Endothelial cell (in vitro differentiated cells): ENCODE measurements at places on chromosomes 5 and 9. TPM values are rescaled to one million over a fixed set of nuclear protein-coding genes. Genes with fewer than 3 reads are reported as not detected.
A peak's percentile ranks its signal among the peaks of the same experiment; 100 is the strongest.

DNA sequence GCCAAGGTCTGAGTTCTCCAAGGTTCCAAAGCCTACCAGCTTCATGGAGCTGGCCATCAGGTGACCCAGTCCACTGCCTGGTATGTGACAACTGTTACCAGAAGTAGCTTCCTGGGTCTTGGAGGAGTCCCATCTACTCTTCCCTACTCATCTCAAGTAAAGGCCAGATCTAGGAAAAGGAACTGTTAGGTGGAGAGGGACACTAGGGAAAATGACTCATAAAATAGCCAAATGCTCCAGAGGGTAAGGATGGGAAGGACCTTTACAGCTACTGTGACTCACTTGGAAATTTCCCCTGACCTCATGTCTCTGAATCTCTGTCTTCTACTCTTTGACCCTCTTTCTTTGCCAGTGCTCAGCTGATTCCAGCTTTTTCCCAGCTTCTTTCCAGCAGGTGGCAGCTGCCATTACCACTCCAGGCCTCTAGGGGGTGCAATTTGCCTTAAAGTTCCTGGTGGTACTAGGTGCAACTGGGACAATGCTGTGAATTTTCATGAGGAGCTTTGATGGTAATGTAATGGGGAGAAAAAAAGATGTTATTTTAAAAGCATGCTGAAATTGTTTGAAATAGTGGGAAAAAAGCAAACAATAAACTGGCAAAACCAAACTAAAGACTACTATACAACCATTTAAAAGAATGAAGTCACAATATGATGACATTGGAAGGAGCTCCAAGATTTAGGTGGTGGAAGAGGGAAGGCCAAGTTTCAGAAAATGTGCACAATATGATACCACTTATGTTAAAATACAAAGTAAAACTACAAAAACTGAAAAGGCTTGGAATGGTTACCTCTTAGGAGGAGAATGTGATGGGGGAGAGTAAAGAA is 27.1 kb upstream of the MYORG start:
- DNase-seq, result peak; percentile 80

DNA sequence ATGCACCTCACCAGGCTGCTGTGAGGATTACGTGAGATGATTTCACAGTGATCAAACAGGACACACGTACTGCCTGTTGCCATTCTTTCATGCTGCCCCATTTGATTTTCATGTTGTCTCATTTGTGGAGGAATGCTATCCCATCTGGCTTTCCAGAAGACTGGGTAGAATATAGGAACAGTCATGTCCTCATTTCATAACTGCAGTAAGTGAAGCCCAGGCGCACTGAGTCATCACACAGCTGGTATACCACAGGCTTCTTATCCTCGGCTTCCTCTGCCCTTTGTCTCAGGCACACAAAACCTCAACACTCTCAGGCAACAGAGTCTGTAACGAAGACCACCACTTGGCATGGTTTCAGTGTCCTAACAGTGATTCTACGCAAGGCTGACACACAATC is 62.3 kb downstream of the LHFPL2 start:
- no peak for DNase-seq

DNA sequence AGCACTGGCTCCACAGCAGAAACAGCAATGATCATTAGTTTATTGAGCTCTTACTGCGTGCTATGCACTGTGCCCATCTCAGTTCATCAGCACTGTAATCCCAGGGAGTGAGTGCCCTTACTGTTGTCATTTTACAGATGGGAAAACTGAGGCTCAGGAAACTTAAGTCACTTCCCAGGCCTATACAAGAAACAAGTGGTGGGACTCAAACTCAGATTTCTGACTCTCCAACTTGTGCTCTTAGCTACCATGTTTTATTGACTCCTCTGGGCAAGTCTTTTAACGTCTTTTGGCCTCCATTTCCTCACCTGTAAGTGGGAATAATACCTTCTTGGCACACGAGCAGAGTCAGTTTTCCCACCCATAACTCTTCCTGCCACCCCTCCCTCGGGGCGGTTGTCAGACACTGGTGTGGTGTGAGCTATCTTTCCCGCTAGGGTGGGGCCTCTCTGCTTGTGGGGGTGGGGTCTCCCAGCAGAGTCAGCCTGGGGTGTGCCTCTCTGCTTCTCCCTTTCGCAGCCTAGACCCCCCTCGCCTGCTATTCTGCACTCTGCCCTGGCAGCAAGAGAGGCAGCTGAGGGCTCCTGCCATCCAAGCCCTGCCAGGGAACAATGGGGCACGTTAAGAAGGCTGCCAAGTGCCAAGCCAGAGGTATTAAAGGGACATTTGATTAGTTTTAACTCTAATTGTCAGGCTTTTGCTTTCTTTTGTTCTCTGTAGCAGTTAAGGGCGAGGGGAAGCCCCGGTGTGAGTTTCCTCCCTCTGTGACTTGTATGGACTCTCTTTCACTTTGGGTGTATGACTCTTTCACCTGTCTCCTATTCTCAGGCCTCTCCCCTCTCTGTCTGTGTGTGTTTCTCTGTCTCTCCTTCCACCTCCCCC is 12.1 kb downstream of the GALNT10 start:
- no peak for DNase-seq

DNA sequence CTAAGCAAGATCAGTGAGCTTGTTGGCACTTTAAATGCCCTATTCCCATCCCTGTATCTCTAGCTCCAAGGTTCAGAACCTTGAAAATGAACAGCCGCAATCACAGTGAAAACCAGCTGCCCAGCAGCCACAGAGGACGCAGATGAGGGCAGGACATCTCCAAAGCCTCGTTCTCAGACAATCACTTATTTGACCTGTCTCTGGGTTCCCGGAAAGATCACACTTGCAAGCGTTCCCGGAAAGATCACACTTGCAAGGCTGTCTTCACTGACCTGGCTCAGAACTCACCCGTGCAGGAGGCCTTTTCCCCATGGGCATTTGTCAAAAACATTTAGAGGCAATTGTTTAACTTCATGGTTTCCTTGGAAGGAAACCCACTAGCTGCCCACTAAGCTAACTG is 25.7 kb downstream of the IPPK start:
- DNase-seq, result no peak

DNA sequence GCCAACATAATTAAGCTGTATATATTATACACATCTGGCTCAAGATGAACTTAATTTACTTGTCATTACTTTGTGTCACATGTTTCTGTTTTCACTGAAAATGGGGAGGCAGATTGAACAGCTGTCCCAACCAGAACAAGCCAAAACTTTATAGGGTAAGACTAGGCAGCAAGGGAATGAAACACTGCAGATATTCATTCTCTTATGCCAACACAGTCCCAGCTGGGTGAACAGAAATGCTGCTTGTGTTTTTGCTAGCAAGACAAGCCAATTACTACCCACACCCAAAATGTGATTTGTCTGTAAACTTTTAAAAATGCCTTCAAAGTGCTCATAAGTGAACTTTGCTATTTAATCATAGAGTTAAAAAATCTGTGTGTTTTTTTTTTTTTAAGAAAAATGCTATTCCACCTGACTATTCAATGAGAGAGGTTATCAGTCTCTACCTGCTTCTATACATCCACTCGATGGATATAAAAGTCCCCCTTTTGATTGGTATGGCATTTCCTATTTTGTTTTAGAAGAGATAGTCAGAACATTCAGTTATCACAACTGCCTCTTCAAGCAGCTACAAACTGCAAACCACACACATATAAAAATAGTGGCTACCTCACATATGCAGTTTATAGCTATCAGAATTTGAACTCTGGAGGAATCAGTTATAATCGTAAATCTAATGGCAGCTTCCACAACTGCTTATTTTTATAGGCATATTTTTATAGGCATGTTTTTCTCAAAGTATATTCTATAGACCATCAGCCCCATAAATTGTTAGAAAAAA is 91.9 kb upstream of the PPP1R2B start:
- no peak for DNase-seq

DNA sequence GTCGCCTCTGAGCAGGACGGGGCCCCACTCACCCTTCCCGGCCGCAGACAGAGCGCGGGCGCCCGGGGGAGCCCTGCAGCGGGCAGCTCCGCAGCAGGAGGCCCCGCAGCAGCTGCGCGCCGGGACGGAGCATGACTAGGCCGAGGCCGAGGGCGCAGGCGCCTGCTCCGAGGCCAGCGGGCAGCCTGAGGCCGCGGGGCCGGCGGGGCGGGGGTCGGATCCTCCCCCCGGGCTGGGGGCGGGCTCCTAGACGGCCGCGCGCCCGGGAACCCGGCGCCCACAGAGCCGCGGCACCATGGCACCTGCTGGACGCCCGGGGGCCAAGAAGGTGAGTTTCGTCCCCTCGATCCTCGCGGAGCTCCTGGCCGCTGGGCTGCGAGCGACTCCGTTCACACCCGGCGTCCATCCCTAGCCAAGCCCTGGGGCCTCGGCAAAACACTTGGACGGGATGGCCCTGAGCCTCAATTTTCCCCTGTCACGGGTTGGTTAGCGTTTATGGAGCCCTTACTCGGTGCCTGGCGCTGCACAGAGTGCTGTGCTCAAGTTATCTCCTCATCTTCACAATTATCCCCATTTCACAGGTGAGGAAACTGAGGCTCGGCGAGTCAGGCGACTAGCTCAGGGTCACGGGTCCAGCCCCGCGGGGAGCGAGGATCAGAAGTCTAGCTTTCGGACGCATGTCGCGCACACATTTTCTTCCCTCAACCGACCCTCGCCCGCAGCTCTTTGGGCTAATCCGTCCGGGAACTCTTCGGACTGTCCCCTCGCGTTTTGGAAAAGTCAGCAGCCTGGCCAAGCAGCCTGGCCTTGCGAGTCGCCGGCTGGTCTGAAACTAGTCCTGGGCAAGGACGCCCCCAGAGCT is at the start of the genes BHMT2 and DMGDH:
Gene BHMT2, plus strand, starts transcription at position 280 of the 862 bp plus-strand sequence. Its CDS starts 16 bp downstream, at position 296.
Gene DMGDH, minus strand, starts transcription at position 187 of the 862 bp plus-strand sequence. Its CDS starts 54 bp downstream, at position 133.
- DNase-seq, result no peak

SOX30 gene
- 0.15 TPM for total RNA-seq
